Right cardiac atrium (tissue), 5 donors: ENCODE measurements at places on chromosomes 4 and X. TPM values are rescaled to one million over a fixed set of nuclear protein-coding genes. Genes with fewer than 3 reads are reported as not detected.

- DNase-seq, result no peak
Measured at GRCh38 chr4:6608758-6609414, 31.6 kb upstream of the MRFAP1 start.

DNA sequence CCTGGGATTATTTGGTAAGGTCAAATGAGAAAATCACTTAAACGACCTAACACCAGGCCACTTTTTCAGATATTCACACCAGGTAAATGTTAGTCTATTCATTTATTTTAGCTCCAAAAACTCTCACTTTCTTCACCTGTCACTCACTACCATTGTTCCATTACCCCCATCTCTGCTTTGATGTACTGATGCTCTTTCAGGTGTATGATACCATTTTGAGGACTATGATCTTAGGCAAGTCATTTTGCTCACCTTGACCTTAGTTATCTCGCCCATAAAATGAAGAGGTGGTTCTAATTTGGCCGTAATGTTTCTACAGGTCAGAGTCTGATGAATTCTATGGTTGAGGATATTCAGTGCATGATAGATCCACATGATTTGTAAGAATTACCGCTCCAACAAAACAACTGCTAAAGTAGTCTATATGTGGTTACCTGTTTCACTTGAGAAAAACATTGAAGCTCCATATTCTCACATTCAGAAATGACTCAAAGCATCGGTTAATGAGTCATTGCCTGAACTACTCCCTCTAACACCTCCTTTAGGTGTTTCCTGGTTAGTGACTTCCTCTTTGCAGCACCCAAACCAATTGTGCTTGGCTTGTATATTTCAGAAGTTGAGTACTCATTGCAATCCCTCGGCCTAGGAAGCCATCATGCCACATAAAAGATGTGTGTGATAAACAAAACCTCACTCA, 4.5 kb downstream of the DTHD1 start:
- DNase-seq, result no peak

GRCh38 chrX:23201706-23202105, 132.9 kb upstream of the PTCHD1 start:
- DNase-seq, result no peak

DNA sequence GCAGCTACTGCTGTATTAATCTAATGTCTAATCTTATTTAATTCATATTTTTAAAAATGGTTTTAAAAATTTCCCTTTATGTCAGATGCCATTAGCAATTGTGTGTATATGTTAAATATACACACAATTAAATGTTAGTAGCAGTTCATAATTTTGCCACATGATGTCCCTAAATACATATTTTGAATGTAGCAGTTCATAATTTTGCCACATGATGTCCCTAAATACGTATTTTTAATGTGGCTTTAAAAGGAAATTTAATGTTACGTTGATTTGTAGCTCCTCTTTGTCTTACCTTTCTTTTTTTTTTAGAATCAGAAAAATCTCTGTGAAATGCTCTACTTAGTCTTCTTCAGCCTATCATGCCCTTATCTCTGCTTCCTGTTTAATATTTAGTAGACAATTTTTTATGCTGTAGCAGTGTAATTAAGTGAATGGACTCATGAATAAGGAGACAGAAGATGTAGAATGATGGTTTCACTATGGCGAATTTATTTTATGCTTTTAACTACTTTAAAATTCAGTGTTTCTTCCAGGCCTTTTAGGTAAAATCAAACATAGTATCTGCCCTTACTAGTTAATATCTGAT, 26.1 kb downstream of the RBM46 start:
- DNase-seq, result no peak

Gene LIMCH1
- 248 TPM for total RNA-seq

Gene TCEAL5
- total RNA-seq, result 0.45 TPM
